ENCODE measurements at places on chromosomes 6 and 20.

DNA sequence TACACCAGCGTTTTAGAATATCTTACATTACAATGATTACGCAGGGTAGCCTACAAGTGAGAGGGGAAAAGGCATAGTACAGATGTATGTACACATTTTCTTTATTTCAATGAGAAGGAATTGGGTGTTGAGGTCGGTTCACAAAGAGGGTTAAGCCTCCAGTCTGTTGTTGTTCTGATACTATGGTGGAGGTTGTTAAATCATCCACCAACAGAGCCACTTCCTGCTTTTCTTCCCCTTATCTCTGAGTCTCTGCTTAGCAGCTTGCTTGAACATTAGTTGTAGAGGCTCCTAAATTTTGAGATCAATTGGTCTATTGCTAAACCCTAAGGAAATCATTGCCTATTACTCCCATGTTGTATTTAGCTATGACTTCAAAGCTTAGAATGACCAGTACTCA, 7.3 kb downstream of the RGS17 start:
- no peak for DNase-seq

- DNase-seq: peak; percentile 71
Observed at GRCh38 chr6:149938571-149939355, 3.1 kb upstream of the ULBP2 start.

DNA sequence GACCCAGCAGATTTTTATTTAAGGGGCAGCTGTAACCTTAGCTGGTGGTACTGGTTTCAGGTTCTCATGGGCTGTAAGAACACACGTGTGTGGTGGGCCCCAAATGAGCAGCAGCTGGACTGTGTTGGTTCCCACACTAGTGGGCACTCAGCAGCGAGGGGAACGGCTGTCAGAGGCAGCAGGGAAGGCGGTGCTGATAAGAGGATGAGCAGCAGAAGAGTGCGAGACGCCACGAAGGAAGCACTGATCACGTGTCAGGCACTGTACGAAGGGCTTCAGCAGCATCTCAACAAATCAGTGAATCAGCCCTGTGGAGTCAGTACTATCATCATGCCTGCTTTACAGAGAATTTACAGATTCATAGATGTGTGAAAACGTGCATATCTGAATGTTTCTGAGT, 41.0 kb upstream of the EMILIN3 start:
- DNase-seq: no peak

- DNase-seq: no peak
Observed at GRCh38 chr6:7134999-7135745, 27.4 kb downstream of the RREB1 start.

DNA sequence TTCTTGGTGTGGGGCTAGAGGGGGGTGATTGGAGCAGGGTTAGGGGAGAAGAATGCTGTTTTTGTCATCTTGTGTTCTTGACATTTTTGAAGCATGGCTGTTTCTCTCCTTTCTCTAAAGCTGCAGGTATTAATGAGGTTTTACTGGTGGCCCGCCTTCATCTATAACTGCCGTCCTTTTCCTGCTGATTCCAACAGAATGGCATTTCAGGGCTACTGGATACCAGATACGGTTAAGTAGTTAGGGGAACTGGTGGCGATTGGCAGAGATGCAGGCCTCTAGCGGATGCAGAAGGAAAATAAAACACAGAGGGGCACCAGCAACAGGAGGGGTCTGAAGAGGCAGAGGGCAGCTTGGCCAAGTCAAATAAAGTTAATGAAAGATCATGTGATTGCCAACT, 89.7 kb upstream of the EEF1E1 start:
- DNase-seq: no peak

DNA sequence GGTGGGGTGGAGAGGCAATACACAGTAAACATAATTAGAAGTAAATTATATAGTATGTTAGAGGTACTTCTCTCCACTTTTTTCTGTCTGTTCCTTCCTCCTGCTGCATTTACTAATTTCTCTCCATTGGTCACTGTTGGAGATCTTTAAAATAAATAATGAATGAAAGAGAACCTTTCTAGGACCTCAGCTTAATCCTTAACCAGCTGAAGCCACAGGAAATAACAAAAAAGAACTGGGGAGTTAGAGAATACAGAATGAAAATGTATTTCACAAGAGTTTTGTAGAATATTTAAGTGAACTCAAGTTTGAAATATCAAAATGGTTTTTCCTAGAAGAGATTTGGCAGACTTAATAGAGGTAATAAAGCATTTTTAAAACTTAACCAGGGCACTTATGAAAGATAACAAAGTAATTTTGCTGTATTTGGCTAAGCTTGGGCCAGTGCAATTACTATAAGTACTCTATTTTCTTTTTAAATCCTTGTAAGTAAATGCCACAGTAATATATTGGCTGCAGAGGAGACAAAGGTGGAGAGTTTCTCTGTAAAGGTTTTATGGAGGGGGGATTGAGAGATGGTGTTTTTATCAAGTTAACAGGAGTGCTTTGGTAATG, 405.0 kb downstream of the CDKAL1 start:
- DNase-seq: no peak

GRCh38 chr6:165877192-165877591, 214.2 kb upstream of the PDE10A start:
- DNase-seq: no peak

GRCh38 chr6:41176189-41176588, 13.3 kb upstream of the TREM2 start:
- no peak for DNase-seq

DNA sequence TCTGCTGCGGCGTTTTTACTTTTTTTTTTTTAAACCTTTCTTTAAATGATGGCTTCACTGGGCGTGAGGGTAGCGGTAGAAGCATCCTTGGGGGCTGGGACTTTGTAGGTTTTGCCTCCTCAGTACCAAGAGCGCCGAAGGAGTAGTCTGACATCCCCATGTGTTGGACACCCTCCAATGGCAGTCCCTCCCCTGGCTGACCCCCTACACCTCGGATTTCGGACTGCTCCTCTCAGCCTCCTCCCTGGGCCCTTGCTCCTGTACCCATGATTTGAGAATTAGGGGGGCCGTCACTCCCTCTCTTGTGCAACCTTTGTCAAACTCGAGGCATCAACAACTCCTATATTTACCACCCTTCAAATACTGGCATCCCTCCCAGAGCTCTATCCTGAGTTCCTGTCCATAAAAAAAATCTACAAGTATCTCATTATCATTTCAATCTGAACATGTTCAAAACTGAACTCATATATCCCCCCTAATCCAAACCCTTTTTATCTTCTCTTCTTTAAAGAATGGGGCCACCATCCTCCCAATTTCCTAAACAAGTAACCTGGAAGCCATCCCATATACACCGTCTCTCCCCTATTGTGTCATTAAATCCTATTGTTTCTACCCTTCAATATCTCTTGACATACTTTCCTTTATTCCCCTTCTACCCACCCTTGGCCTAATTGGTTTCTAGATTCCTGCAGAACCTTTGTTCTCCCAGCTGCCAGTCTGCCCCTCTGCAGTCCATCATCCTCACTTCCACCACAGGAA, 1.2 kb upstream of the ARFGEF3 start:
- no peak for DNase-seq

DNA sequence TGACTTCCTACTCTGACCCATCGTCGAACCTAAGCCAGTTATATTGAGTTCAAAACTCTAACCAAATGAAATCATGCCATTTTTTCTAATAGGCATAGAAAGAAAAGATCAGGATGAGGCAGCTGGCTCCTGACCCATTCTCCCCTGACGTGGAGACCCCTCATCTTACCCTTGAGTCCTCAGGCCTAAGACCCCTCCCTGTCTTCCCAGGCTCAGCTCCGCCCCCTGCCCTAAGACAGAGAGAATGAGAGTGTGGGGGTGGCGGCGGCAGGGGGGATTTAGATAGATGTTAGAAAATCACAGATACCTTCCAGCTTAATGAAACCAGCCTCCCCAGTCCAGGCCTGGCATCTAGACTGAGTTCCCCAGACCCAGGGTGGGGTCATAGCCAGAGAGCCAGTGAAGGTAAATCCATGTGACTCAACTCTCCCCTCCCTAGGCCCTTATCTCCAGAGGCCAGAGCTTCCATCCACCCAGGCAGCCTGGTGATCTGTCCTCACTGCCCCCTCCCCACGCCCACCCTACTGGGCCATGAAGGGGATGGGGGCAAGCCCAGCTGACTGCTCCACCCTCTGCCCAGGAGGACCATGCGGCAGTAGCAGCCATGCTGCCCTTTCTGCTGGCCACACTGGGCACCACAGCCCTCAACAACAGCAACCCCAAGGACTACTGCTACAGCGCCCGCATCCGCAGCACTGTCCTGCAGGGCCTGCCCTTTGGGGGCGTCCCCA, 6.8 kb downstream of the TMEM63B start:
- no peak for DNase-seq

- no peak for DNase-seq
Observed at GRCh38 chr6:170062915-170063241, 228.0 kb downstream of the DLL1 start.

GRCh38 chr6:126199466-126199865, 140.4 kb upstream of the CENPW start:
- DNase-seq: no peak

DNA sequence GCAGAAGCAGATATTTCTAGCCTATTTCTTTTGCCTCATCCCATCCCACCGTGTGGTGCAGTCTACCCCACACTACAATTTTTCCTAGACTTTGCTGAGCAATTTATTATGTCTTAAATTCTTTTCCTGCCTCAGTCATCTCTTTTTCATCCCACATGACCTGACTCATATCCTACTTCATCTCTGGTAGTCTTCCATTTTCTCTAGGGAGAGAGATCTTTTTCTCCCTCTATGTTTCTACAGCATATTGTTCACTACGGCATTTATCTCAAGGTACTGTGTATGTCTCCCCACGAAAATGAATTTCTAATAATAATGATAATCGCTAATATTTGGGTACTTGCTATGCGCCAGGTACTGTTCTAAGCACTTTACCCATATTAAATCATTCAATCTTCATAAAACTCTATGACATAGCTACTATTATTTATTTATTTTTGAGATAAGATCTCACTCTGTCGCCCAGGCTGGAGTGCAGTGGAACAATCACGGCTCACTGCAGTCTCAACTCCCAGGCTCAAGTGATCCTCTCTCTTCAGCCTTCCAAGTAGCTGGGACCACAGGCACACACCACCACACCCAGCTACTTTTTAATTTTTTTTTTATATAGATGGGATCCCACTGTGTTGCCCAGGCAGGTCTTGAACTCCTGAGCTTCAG, 15.6 kb downstream of the PDSS2 start:
- no peak for DNase-seq

- no peak for DNase-seq
Observed at GRCh38 chr20:33240923-33241322, 5.1 kb downstream of the BPIFA1 start.

- DNase-seq: no peak
Observed at GRCh38 chr6:93272896-93273295, 146.5 kb downstream of the EPHA7 start.

GRCh38 chr6:54193560-54193959, 82.3 kb downstream of the MLIP start:
- no peak for DNase-seq

DNA sequence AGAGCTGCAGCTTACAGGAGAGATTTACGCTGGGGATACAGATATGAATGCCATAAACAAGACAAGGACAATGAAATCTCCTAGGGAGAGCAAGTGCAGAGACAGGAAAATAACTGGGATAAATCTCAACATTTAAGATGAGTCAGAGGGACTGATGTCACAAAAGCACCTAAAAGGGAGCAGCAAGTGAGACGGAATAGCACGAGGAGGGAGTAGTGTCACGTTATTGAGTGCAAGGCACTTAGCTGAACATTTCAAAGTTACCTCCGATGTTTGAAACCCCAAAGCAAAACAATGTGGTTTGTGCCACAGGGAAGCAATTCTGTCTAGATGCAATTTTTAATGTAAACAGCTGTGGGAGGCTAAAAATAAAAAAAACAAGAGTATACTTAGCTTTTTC, 1131.7 kb upstream of the EYS start:
- DNase-seq: no peak

DNA sequence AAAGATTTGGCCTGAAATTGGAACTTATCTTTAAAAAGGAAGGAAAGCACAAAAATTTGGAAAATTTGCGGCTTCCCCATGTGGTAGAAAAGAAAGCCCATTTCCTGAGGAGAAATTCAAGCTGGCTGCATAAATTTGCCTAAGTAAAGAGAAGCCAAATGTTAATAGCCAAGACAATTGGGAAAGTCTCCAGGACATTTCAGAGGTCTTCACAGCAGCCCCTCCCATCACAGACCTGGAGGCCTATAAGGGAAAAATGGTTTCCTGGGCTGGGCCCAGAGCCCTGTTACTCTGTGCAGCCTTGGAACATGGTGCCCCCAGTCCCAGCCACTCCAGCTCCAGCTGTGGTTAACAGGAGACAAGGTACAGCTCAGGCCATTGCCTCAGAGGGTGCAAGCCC, 736.5 kb downstream of the HACE1 start:
- no peak for DNase-seq

GRCh38 chr6:170093658-170094596, 197.0 kb downstream of the DLL1 start:
- no peak for DNase-seq

GRCh38 chr6:121748376-121748775, 312.9 kb downstream of the GJA1 start:
- no peak for DNase-seq

GRCh38 chr6:163826629-163827028, 412.1 kb downstream of the QKI start:
- DNase-seq: no peak

- no peak for DNase-seq
Observed at GRCh38 chr6:41074692-41075436, 2.1 kb downstream of the NFYA start.

DNA sequence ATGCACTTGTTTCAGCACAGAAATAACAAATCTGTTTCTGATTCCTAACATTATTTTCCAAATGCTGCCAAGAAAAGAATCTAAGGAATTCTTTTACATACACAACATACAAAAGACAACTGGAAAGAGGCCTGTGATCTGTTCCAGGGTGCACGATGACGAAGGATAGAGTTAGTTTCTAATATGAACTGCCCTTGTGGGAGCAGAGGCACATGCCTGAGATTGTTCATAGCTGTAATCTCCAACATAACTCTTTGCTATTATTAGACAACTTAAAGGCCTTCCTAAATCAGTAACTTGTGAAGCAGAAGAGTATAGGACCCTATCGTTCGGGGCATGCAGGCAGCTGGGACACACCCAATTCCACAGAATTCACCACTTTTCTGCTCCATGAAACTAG, 41.2 kb upstream of the NHSL1 start:
- no peak for DNase-seq

GRCh38 chr20:56843386-56843785, 214.3 kb downstream of the TFAP2C start:
- no peak for DNase-seq

DNA sequence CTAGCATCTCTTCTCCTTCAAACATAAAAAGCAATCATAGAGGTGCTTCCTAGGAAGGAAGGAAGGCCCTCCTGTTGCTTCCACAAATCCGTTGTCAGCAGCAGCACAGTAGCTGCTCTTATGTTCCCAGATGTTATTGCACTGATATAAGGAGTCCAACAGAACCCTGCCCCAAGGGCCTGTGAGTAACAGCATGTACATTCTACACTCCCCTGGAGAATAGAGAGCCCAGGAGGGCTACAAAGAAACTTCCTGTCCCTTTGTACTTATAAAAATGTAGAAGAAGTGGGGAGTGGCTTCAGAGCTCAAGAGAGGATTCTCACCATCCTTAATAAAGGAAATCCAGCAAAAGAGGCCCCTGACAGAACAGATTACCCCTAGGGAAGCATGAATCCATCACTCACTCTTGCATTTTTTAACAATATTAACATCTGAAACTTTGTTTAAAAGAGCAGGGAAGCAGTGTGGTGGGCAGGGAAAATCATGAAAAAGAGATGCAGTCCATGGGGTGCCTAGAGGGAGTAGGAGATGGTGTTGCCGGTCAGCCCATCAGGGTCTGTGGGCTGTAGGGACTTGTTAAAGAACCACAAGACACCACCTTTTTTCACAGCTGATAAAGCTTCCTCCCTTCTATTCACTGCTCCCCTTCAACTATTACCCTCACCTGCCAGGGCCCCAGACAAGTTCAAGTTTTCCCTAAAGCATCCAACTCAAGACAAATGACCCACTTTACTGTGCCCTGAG, 104.5 kb upstream of the ADGRF1 start:
- DNase-seq: no peak
